ENCODE measurements at places on chromosomes 5 and 9.

DNA sequence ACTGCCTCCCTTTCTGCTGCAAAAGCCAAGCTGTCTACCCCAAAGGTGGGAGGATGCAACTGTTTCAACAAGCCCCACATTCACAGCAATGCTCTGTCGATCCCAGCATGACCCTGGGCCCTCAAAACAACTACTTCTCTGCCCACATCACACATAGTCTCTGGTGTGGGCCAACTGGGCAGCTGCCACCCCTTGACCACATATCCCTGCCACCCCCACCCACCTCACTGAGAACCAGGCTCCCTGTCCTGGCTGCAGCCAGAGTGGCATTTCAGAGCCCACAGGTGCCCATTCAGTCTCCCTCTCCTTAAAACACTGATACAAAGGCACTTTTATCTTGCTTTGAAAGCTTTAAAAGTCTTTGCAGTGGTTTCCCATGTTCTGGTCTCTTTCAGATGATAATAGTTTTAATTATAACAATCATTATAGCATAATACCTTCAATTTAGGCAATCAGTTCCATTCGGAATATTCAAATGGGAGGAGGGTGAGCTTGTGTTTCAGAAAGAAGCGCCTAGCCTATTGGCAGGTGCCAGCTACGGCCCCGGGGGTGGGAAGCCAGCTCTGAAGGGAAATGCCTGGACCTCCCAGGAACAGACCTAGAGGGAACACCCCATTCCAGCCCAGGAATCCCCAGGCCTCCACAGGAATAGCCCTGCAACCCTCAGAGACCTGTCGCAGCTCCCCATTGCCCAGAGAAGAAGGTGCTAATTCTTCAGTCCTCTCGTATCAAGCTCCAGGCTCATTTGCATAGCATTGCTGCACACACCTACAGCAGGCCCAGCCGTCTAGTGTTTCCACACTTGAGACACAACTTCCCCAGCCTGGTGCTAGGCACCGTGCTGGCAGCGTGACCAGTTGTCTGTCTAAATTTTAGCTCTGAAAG, 90.8 kb downstream of the C5orf15 start:
- DNase-seq = no peak

GRCh38 chr5:73764996-73765395, 139.0 kb downstream of the ARHGEF28 start:
- no peak for DNase-seq

GRCh38 chr5:116225281-116225922, 140.6 kb downstream of the COMMD10 start:
- DNase-seq = no peak

DNA sequence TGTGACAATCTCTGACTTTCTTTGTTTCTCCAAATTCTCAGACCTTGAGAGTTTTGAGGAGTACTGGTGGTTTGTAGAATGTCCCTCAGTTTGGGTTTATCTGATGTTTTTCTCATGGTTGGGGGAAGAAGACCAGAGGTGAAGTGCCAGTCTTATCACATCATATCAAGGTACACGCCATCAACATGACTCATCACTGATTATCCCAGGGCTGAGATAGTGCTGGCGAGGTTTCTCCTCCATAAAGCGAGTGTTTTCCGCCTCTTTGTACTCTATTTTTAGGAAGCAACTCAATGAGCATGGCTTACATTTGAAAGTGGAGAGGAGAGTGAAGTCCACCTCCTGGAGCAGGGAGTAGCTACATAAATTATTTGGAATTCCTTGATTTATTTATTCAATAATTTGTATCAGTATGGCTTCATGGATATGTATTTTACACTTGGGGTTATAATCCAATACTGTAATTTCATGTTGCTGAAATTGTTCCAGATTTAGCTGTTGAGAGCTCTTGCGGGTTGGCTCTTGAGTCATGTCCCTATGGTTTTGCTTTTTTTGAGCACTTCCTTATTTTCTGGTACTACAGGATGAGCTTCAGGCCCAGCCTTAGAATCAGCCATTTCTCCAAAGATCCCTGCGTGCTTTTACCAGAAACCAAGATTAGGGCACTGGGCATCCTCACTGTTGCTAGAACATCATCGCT, 23.9 kb downstream of the DCANP1 start:
- DNase-seq = no peak

DNA sequence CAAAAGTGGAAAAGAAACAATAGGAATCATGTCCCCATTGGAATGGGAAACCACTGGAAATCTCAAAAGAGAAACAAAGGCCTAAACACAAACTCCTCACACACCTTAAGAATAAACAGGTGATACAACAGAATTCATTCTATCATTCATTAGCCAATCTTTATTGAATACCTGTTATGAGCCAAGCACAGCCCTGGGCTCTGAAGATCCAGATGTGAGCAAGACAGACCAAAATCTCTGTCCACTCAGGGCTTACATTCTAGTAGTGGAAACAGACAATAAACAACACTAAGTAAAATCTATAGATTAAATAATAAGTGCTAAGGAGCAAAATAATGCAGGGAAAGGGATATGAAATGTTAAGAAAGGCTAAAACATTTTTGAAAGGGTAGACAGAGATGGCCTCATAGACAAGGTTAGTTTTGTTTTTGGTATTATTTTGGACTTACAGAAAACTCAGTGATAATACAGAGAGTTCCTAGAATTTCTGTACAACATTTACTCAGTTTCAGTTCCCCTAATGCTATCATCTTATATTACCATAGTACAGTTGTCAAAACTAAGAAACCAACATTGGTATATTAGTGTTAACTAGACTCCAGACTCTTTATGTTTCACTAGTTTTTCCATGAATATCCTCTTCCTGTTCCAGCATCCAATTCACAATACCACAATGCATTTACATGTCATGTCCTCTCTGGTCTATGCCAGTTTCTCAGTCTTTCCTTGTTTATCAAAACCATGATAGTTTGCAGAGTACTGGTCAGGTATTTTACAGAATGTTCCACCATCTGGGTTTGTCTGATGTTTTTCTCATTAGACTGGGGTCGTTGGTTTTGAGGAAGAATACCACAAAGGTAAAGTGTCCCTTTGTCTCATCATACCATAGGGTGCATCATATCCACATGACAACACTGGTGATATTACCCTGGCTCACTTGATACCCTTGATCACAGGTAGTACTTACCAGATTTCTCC, 103.7 kb downstream of the SIL1 start:
- DNase-seq = no peak

DNA sequence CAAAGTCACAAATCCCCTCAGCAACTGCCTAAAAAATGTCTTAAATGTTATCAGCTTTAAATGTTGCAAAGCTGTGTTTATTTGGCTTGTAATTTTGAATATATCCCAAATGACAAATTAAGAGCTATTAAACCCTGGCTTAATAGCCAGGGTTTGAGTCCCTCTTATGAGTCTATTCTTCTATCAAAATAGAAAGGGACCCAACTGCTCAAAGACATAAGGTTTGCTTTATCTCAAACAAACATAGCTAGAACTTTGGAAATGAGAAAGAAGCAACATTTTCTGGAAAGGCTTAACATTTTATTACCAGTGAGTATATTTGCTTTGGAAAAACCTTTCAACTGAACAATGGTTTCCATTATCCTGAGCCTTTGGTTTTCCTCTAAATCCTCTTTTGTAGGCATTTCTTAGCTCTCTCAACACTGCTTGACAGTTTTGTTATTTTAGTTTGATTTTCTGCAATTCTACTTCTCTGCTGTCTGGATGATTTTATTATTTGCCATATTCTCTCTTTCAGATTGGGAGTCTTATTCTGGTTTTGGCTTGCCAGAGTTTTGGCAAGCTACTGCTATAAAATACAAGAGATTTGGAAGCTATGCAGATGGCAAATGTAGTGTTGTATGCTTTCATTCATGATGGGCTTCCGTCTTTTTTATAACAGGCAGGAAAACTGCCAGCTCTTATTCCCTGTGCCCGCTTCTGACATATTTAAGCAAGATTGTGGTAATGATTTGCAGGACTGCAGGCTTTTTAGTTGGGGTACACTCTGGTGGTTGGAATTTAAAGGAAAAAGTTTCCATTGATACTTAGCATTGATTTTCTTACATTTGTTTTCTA, 734.9 kb downstream of the DTWD2 start:
- no peak for DNase-seq

DNA sequence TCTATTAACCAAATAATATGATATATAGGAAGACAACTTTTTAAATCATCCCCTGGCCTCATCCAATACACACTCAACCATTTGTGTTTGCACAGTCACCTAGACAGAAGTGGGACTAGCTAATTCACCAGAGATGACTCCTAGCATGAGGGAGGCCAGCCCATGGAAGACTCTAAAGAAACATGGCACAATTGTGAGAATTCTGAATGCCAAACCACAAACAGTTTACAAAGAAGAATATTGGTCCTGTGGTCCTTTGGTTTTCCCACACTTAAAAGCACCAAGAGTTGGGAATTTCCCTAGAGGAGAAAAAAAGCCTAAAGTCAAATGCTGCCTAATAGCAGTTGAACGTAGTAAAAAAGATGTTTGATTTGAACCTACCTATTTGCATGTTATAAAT, 609.9 kb downstream of the ACTL7B start:
- no peak for DNase-seq

- no peak for DNase-seq
Observed at GRCh38 chr5:178069909-178070308, 43.4 kb upstream of the N4BP3 start.
